ENCODE measurements at places on chromosomes 12 and 14.
A peak's percentile ranks its signal among the peaks of the same experiment; 100 is the strongest.

DNA sequence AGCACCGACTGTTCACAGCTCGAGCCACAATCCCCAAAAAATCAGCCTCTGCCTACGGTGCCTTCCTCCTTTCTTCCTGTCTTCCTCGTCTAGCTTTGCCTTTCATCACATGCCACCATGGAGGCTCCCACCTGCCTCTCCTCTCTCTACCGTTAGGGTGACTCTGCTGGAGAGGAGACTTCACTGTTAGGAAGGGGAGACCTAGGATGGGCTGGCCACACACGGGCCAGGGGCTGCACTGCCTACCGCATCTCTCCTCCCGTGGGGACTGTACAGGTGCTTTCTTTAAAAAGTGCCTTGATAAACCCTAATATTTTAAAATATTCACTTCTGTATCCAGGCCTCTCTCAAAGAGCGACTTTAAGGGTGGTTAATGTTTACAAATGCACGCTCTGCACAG is 1104.7 kb downstream of the BCL11B start:
- DNase-seq: no peak

DNA sequence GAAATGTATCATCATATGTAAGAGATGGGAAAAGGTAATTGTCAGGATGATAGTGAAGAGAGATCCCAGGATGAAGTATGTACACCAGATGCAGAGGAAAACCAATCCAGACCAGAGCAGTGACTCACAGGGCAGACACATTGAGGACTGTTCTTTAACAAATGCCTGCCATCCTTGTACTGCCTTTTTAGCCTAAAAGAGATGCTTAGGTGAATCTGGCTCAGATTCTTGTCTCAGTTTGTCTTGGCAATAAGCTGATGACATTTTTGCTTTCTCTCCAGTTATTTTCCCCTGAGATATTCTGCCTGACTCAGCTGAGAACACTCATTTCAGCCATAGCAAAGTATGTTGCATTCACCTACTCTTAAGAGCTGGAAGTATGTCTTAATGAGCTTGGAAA is 405.3 kb upstream of the USP15 start:
- no peak for DNase-seq

DNA sequence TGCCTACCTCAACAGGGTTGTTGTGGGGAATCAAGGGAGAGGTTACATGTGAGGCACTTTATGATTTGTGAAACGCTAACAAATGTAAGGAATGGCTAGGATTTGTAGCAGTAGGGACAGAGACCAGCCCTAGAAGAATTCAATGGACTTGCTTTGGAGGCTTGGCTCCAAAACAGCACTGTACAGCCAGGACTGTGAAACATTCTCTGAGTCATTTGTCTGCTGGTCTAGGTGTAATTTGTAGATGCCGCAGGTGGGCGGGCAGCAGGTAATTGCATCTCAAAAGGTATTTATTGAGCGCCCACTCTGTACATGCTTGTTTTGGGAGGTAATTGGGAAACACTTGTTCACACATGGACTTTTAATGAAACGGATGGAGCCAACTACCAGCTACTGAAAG is 11.4 kb downstream of the SLC7A8 start:
- no peak for DNase-seq

GRCh38 chr12:124833693-124834122 is 30.0 kb downstream of the SCARB1 start:
- no peak for DNase-seq

DNA sequence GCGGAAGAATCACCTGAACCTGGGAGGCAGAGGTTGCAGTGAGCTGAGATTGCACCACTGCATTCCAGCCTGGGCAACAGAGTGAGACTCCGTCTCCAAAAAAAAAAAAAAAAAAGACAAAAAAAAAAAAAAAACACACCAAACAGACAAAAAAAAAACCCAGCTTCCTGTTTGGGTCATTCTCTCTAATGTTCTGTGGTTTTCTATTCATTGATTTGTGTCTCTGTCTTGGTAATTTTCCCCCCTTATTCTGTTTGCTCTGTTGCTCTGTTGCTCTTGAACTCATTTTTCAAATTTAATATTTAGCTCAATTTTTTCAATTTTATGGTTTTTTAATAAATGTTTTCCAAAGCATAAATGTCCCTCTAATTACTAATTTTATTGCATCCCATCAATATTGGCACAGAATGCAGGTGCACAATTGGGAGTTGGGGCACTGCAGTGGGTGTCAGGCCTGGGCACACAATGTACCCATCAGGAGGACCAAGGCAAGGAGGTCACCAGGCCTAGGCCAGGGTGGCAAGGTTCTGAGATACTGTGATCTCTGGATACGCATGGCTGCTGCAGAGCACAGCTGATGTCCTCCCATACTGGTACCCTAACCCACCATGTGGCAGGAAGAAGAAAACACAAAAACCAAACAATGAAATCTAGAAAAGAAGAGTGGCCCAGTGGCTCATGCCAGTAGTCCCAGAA is 8.0 kb upstream of the GNPTAB start:
- DNase-seq: no peak

DNA sequence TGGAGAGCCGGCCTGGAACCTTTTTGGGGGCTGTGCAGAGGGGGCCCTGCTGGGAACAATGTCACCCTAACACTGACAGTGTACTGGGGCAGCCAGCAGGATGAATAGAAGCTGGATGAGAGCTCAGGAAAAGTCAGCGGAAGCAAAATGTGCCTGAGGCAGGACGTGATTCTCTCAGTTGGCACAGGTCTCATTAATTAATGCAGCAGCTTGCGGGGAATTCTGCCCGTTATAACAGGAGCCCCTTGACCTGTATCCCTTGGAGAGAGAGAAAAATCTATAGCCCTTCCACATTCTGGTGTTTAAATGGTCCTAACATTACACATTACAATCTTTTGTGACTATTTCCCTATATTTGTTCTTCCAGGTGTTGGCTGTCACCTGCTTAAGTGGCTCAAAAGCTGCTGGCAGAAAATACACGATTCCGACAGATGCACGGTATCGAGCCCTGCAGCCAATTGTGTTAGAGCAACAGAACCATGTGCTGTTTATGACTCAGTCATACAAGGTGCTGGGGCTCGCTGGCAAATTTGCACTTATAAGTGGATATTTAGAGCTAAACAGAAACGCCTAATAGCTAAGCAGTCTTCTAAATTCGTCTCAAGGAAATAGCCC is 854.7 kb downstream of the AACS start:
- DNase-seq: no peak

DNA sequence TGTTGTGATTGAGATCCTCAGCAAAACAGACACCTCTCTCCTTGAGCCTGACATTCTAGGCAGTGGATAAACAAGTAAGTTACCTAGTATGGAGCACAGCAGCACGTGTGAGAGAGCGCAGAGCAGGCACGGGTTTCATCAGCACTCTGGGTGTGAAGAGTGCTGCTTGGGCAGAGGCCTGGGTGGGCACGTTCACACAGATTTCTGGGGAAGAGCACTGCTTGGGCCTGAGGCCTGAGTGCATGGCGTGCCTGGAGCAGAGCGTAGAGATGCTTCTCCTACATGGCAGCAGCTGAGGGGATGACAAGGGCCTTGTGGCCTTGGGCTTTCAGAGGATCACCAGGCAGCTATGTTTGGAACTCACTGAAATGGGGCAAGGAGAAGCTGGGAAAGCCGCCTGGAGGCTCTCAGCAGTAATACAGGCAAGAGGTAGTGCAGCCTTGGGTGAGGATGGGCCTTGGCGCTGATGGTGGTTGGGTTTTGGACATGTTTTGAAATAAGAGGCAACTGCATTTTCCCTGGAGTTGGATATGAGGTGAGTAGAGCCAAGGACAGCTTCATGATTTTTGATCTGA is 17.6 kb downstream of the CKB start:
- no peak for DNase-seq

GRCh38 chr14:76326918-76327689 is 48.8 kb upstream of the ESRRB start:
- no peak for DNase-seq

- no peak for DNase-seq
Measured at GRCh38 chr12:131825146-131825892, 2.9 kb upstream of the MMP17 start.

DNA sequence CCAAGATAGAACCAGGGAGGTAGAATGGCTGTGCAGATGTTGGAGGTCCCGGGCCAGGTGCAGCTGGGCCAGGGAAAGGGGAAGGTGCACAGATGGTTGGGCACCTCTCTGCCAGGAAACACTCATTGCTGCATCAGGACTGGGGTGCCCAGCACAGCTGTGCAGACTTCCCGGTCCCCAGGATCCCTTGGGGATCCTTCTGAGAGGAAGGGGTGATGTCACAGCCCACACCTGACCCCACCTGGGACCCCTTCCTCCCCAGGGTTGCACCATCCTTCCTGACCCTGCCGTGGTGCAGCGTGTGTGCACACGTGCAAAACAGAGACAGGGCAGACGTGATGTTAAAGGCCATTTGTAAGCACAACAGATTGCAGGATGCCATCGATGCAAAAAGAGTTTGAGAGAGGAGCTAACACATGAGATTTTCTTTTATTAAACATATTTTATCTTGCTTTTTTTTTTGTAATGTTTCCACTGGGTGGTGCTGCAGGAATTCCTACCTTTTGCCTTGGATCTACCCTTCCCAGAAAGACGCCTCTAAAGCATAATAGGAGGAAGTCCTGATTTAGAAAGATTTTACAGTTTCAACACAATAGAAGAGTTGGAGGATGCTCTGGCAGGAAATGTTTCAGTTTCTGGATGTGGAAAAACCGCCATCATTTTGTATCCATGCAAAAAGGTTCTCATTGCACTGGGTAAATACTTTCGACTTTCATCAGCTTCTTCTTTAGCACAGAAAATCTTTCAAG is 14.8 kb downstream of the ELK3 start:
- no peak for DNase-seq

DNA sequence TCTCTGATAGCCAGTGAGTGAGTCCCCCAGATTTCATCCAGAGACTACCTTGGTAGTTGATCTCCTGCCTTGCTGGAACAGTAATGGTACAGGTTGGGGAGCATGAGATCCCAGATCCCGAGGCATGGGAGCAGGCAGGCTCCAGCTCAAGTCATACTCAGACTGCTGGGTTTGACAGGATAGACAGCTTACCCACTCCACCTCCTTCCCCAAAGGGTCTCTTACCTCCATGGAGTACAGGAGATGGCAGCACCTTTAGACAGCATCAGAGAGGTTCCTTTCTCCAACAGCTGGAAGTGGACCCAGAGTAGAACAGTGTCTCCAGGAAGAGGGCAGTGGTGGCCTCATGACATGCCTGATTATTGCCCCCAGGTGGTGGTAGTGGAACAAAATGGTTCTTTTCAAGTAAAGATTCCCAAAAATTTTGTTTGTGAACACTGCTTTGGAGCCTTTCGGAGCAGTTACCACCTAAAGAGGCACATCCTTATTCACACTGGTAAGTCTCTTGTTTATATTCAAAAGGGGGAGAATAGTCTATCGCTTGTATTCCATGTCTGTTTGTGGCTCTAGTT is 4.9 kb upstream of the CSAD start:
- no peak for DNase-seq

DNA sequence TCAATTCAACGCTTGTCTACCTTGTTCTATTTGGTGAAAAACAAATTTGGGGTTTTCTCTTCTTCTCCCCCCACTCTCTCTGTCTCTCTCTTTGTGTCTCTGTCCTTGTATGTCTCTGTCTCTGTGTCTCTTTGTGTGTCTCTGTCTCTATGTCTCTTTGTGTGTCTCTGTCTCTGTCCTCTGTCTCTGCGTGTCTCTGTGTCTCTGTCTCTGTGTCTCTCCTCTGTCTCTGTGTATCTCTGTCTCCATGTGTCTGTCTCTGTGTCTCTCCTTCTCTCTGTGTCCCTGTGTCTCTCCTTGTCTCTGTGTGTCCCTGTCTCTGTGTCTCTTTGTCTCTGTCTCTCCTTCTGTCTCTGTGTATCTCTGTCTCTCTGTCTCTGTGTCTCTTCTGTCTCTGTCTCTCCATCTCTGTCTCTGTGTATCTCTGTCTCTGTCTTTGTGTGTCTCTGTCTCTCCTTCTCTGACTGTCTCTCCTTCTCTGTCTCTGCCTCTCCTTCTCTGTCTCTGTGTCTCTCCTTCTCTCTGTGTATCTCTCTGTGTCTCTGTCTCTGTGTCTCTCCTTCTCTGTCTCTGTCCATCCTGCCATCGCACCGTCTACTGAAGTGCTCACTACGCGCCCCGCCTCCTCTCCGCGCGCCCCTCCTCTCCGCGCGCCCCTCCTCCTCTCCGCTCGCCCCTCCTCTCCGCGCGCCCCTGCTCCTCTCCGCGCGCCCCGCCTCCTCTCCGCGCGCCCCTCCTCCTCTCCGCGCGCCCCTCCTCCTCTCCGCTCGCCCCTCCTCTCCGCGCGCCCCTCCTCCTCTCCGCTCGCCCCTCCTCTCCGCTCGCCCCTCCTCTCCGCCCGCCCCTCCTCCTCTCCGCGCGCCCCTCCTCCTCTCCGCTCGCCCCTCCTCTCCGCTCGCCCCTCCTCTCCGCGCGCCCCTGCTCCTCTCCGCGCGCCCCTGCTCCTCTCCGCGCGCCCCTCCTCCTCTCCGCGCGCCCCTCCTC is 12.8 kb downstream of the LRCOL1 start:
- DNase-seq: no peak

GRCh38 chr12:57126061-57126460 is 2.2 kb upstream of the LRP1 start:
- no peak for DNase-seq

GRCh38 chr12:103884316-103884715 is 43.3 kb upstream of the NT5DC3 start:
- peak; percentile 33 for DNase-seq

GRCh38 chr12:90301561-90302133 is 593.0 kb upstream of the ATP2B1 start:
- DNase-seq: no peak

DNA sequence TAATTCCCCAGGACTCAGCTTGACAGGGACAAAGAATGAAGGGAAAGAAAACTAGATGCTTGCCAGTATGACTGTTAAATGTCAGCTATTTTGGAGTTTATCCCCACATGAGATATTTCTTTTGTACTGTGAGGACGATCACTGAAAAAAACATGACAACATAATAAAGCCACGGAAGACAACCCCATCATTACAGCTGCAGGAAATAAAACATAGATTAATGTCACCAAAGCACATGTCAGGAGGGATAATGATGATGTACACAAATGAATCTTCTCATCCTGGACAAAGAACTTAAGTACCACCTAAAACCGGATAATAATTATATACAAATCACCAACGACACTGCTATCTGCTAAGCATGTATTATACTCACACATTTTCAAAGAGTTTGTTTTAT is 84.6 kb upstream of the GRIP1 start:
- DNase-seq: no peak

- DNase-seq: no peak
Measured at GRCh38 chr12:76152181-76152807, 67.8 kb upstream of the NAP1L1 start.

- DNase-seq: no peak
Measured at GRCh38 chr14:92729634-92730358, 18.6 kb downstream of the LGMN start.

GRCh38 chr14:77498120-77498979 is at the start of gene ISM2:
ISM2 (minus strand) TSS chr14:77498816; CDS start chr14:77498793, 23 bp downstream.
- peak; percentile 14 for DNase-seq

DNA sequence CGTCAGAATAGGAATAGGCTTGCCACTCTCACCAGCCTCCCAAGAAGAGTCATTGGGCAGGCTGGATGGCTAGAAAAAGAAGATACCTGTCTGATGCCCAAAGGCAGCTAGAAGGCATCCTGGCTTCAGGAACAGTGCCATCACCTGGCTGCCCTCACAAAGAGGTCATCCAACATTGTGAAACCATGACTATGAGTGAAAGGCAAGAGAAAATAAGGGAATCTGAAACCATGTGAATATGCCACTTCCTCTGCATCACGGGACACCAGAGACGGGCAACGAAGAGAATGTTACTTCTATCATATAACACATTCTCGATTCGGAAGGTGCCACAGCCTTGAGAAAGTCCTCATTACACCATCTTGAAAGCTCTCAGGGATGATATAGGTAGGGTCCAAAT is 182.0 kb downstream of the DAD1 start:
- DNase-seq: no peak

GRCh38 chr14:100041271-100041670 is 24.0 kb upstream of the EVL start:
- DNase-seq: no peak
